Smooth muscle cell of the coronary artery (primary cell): ENCODE measurements at places on chromosomes 2 and 18. TPM values are rescaled to one million over a fixed set of nuclear protein-coding genes. Genes with fewer than 3 reads are reported as not detected.

Gene PSMA8
- total RNA-seq = not detected in 2 replicates

Gene GNAL
- total RNA-seq = 0.12 and 0.15 TPM in 2 replicates

Gene EHD3
- total RNA-seq = 23.1 and 62.2 TPM in 2 replicates

Gene SERPINB4
- 3.7 TPM in 1 of 2 replicates, not detected in the other for total RNA-seq

Gene IL36G
- total RNA-seq = not detected in 2 replicates

Gene CRYBA2
- total RNA-seq = not detected in 2 replicates

Gene CFAP210
- not detected in 2 replicates for total RNA-seq

Gene REG3A
- not detected in 2 replicates for total RNA-seq

Gene TRIM54
- total RNA-seq = not detected in 2 replicates

Gene PLEKHH2
- total RNA-seq = 0.60 and 2.1 TPM in 2 replicates

Gene CACNB4
- 0.15 and 10.5 TPM in 2 replicates for total RNA-seq

Gene IL36RN
- total RNA-seq = not detected in 2 replicates

Gene SCN2A
- total RNA-seq = 0.68 and 1.8 TPM in 2 replicates

Gene SRD5A2
- total RNA-seq = not detected in 2 replicates

Gene CTAGE1
- 0.15 TPM in 1 of 2 replicates, not detected in the other for total RNA-seq

Gene CDH7
- total RNA-seq = not detected in 2 replicates

Gene EPAS1
- total RNA-seq = 9.3 and 38.8 TPM in 2 replicates

Gene DCDC2C
- total RNA-seq = not detected in 2 replicates

Gene HADHB
- 83.5 and 129 TPM in 2 replicates for total RNA-seq

Gene SMAD2
- 92.5 and 120 TPM in 2 replicates for total RNA-seq
